Effector memory CD4-positive, alpha-beta T cell (primary cell): ENCODE measurements at places on chromosomes 1 and 21.

DNA sequence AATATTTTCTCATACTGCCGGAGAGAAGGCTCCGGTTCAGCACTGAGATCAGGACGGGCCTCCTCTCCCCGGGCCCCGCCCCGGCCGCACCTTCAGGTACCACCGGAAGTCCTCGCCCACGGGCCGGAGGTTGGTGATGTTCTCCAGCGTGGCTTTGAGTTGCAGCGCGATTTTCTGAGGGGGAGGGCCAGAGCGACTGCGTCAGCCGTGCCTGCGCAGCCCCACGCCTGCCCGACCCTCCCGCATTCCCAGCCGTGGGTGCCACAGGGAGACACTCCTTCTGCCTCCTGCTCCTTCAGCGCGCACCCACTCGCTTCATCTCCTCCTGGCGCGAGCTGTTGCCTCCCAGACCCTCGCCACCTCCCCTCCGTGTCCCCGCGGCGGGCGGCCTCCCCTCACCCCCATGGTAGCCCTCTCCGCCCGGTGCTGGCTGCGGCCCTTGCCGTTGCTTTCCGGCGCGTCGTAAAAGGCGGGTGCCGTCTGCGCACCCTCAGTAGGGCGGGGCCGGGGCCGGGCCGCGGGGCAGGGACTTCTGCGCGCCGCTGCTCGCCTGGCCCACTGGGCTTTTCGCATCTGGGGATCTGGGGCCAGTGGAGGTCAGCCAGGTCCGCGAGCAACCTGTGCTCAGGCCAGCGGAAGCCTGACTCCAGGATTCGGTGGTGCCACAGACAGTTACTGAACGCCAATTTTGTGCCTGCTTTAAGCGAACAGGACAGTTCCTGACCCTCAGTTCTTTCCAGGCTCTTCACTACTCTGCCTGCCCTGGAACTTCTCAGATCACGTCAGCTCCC is at the start of gene CZIB:
TSS of gene CZIB (minus strand) at position 464 of the 791 bp plus-strand sequence. CDS start at position 405, 59 bp downstream.
- DNase-seq, result peak; percentile 84

GRCh38 chr1:225769687-225770086 is 7.9 kb upstream of the SRP9 start:
- no peak for DNase-seq

GRCh38 chr21:35414507-35415139 is 365.5 kb upstream of the RUNX1 start:
- no peak for DNase-seq

DNA sequence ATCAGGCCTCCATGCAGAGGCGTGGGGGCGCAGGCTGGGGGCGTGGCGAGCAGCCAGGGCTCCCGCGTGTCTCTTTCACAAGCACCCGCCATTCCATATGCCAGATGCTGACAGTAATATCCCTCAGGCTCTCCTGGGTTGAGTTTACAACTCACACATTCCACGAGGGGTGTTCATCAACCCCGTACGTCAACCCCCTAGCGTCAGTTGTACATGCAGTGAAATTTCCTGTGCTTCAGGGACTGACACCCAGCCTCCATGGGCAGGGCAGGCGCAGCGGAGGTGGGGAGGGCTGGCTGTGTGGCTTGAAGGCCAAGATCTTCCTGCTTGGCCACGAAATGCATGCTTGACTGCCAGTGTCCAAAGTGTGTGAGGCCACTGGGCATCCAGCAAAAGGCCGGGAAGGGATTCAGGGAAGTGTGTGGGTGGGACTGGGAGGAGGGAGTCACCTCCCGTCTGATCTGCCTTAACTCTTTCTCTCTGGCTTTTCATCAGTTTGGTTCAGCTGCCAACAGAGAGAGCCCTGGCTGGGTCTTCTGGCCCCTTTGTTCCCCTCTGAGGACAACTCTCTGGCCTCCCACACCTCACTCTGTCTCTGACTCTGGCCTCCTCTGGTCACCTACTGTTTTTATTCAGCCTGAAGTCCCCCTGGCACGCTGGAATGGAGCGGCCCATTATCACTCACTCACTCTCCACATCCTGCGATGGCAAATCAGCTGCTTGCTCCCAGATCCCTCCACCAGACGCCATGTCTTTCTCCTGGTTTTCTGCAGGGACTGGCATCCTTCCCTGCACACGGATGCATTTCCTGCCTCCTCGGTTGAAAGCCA is 33.8 kb downstream of the CLIC6 start:
- DNase-seq, result no peak

- no peak for DNase-seq
Observed at GRCh38 chr1:32786856-32787255, 30.3 kb downstream of the YARS1 start.
